HEK293T (cell line): ENCODE measurements at places on chromosomes 4 and X.

GRCh38 chr4:173498023-173498422 is 32.0 kb downstream of the HAND2 start:
- DNase-seq, result no peak

- DNase-seq, result no peak
These were observed 55.9 kb downstream of the CRMP1 start for GRCh38 chr4:5836943-5837342.

DNA sequence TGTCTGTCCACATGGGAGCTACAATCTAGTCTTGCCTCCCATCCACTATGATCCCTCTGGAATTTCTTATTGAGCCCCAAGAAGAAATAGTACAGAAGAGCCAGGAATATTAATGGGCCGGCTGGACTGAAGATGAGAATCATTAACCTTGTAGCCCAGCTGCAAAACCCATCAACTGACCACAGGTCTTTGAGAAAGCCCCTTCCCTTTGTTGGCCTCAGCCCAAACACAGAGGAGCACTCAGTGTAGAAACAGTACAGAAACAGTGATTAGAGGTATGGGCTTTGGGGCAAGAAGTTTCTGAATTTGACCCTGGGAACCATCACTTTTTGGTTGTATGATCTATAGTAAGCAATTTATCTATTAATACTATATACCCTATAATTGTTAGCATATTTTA is 76.8 kb upstream of the RAB40AL start:
- no peak for DNase-seq

DNA sequence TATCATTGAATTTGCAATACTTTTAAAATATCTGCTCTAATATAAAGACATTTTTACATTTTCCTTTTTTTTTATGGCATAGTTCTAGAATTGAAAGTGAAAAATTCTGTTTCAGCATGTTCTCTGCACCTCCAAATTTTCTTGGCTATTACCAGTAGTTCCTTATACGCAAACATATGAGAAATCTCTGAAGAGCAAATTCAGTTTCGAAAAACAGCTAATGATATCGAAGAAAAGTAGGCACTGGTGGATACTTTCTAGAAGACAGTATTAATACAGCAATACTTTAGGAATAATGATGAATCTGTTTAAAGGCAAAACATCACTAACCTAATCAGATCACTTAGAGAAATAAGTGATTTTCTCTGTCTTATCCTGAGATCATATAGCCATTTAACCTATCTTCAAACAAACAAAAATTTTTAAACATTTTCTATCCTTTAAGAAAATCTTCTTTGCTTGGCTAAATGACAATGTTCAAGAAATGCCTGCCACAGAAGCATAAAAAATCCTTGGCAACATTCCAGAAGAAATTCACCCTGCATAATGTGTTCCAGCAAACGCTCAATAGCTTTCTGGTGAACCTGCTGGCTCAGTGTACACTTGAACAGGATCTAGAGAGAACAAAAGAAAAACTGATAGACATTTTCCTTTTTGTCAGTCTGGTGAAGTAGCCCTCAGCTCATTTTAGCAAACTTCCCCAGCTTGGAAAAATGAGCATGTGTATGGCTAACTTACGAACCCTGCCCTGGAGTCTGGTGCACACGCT is 51.2 kb upstream of the KLF3 start:
- peak; percentile 7 for DNase-seq

GRCh38 chrX:11399489-11400094 is 106.4 kb downstream of the AMELX start:
- DNase-seq, result no peak

DNA sequence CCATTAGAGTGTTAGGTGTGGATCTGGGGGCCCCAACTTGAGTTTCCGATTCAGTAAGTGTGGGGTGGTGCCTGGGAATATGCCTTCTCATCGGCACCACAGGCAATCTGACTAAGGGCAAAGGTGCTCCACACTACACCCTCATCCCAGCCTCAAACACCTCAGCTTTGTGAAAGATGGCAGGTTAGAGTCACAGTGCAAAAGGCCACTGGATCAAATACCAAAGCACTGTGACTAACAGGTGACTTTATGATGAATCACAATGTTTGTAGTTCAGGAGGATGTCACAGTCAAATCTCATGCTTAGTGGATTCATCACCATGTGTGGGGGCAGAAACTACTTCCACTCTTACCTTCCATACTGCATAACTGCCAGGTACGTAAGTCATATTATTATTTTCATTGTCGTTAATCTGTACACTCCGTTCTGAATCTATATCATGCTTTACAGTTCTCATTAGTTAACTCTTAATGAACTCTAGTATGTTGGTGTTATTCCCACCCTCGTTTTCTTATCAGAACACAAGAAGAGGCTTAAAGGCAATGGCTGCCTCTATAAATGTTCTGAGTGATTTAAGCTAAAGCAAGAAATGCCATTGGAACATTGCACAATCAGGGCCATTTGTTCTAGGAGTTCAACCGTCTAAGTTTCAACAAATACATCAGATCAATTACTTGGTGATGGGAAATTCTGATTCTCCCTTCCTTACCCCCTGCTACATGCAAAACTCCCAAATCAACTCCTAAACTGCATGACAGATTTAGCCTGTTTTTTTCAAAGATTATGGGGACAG is 50.2 kb downstream of the PRKG2 start:
- no peak for DNase-seq

DNA sequence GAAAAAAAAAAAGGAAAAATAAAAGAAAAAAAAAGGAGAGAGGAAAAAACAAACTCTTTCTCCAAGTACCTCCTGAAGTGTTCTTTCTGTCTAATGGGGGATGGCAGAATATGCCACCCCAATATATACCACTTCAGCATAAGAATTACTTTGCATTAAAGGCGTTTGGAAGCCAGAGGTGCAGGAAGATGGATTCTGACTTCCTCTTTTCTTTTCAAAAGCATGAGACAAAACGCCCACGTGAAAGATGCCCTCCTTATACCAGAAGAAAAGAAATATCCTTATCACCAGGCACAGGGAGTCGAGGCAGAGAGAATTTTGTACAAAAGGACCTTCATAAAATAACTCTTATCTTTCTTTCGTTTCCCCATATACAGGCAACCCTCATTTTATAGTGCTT is 40.9 kb downstream of the COX18 start:
- no peak for DNase-seq

DNA sequence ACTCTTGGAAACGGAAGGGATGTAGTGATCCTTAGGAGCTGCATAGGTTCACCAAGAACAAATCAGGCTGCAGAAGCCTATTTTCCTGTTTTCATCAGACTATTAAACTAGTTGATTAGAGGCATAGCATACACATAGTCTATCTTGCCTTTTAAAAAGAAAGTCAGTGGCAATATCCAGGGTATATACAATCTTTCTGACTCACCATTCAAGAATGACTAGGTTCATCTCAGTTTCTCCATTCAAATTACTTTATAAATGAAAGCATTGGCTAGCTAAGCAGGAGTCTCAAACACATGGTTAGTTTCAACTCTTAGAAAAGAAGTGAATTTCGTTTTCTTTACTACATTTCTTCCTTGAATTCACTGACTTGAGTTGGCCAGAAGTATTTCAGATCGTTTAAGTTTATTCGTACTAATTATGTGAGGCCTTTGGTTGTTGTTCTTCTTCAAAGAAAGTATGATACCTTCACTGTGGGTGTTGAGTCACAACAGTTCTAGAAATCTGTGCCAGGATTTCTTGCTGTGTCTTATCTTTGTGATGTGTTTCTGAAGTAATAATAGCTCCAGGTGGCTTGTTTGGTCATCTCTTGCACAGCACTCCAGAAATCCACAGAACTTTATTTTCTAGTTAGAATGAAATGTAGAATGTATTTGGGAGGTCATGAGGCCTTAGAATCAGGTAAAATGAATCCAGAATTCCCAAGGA is 88.2 kb downstream of the AWAT2 start:
- no peak for DNase-seq

GRCh38 chr4:94895081-94895480 is 137.3 kb downstream of the BMPR1B start:
- no peak for DNase-seq

- DNase-seq, result no peak
These were observed 270.0 kb upstream of the PABPC4L start for GRCh38 chr4:134471569-134471968.

DNA sequence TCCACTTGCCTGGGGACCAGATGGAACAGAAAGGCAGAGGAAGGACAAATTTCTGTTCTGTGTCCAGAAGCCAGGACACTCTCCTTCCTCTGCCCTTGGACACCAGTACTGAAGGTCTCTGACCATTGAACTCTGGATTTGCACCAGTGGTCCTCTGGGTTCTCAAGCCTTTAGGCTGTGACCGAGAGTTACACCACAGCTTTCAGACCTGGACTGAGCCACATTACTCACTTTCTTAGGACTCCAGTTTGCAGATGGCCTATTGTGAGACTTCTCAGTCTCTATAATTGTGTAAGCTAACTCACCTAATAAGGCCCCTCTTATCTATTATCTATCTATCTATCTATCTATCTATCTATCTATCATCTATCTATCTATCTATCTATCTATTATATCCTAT is 295.3 kb upstream of the GALNTL6 start:
- no peak for DNase-seq

GRCh38 chr4:8688041-8688907 is 95.7 kb downstream of the CPZ start:
- peak; percentile 89 for DNase-seq

- DNase-seq, result no peak
These were observed 116.4 kb upstream of the SLC34A2 start for GRCh38 chr4:25539241-25539640.

DNA sequence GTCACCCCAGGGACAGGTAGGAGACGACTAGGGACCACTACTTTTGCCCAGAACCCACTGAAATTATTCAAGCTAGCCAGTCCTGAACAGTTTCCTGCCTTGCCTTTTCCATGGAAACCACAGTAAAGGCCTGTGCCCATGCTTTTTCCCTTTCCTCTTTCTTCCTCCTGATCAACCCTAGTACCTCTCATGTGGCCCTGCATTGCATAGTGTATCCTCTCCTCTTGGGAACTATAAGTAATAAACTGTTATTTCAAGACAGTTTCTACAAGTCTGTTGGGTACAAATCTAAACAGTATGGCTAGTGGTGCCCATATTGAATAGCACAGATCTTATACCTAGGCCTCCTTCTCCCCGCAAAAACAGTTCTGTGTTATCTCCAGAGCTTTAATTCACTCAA is 14.5 kb downstream of the CISD2 start:
- no peak for DNase-seq

DNA sequence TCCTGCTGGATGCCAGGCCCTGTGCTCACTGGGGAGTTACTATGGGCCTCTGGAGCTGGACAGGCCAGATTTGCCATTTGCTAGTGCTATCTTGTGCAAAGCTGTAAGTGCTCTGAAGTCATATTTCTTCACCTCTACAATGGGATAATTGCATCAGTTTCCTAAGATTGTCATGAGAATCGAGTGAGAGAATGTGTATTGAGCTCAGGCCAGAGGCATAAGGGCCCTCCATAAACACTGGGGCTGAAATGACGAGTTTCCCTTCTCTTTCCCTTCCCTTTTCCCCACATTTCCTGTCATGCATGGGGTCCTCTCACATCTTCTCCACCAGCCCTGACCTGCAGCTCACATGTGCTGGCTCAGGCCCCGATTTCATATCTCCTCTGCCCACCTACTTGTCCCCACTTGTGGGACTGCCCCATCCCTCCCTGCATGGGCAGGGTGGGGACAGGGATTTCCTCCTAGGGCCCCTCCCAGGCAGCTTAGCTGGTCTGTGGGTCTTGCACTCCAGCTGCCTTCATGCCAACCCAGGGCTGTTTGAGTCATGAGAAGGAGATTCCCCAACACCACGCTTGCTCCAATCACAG is 358.8 kb downstream of the MID1IP1 start:
- no peak for DNase-seq

GRCh38 chr4:180280726-180281297 is 1962.4 kb upstream of the TENM3 start:
- DNase-seq, result peak; percentile 7

DNA sequence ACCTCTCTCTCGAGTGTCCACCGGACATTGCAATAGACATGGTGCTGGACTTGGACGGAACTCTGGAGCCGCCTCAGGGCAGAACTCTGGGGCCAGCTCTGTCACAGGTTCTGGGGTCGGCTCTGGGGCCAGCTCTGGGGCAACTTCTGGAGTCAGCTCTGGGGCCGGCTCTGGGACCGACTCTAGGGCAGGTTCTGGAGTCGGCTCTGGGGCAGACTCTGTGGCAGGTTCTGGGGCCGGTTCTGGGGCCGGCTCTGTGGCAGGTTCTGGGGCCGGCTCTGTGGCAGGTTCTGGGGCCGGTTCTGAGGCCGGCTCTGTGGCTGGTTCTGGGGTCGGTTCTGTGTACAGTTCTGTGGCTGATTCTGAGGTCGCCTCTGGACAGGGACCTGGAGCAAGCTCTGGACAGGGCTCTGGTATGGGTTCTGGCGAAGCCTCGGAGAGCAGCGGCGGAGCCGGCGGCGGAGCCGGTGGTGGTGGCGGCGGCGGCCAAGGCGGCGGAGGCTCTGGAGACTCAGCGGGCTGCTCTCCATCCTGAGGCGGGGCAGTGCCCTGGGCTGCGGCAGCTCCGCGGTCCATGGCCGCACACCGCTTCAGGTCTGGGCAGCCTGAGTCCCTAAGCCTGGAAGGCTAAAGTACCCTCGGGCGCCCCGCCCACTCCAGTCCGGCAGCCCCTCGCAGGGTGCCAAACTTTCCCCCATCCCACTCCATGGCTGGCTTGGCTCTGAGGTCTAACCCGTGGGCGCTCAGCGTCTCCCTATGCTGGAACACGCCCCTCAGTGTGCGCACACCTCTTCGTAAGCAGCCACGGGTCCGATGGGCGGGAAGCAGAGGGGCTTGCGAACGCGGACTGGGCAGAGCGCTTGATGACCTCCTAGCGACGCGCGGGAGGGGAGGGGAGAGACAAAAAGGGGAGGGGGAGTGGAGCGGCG is at the start of gene DGKK:
Gene DGKK (minus strand): TSS at position 723 of the 929 bp plus-strand sequence. CDS start 147 bp downstream, at position 576.
- DNase-seq, result peak; percentile 30

GRCh38 chr4:23923840-23924239 is 34.0 kb upstream of the PPARGC1A start:
- DNase-seq, result no peak

GRCh38 chrX:70480660-70481018 is 36.0 kb downstream of the DLG3 start:
- DNase-seq, result no peak

GRCh38 chrX:38839277-38839676 is 38.0 kb downstream of the MID1IP1 start:
- no peak for DNase-seq

GRCh38 chr4:88736264-88736663 is 38.6 kb upstream of the NAP1L5 start:
- no peak for DNase-seq

GRCh38 chr4:141248029-141248428 is 27.3 kb downstream of the ZNF330 start:
- no peak for DNase-seq

DNA sequence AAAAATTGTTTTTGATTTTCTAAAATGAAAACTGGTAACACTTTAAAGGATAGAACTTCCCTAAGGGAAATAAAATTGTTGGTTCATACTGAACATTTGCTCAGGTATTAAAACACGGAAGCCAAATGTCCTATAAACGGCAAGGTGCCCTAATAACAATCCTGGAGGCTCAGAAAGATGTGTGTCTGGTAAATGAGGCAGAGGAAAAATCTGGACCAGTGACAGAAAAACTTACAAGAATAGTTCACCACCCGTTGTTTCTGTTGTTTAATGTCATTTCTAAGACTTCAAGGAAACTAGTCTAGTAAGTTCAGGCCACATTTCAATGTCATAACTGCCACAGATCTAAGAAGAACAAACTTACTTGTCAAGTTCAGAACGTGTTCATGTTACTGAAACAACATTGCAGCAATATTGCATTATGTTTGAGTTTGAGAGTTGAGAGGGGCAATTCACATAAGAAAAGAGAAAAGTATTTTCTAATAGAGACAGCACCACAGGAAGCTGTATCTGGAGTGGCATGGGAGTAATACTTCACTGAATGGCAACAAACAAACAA is 476.6 kb downstream of the GRXCR1 start:
- DNase-seq, result no peak

GRCh38 chr4:132737344-132737743 is 411.8 kb upstream of the PCDH10 start:
- DNase-seq, result peak; percentile 4
